ENCODE measurements at places on chromosomes 4 and X. TPM values are rescaled to one million over a fixed set of nuclear protein-coding genes. Genes with fewer than 3 reads are reported as not detected.

AMOT gene
- 2.5 TPM for total RNA-seq

- no peak for DNase-seq
Measured at GRCh38 chr4:156346959-156347385, 393.3 kb upstream of the CTSO start.

- no peak for DNase-seq
Measured at GRCh38 chr4:1293531-1293941, 3.8 kb downstream of the MAEA start.

- no peak for DNase-seq
Measured at GRCh38 chr4:73477176-73477575, 4.4 kb upstream of the AFM start.

TMEM144 gene
- total RNA-seq, result 2.7 TPM

GRCh38 chr4:104966349-104967033 is 180.2 kb upstream of the TET2 start:
- DNase-seq, result no peak

DNA sequence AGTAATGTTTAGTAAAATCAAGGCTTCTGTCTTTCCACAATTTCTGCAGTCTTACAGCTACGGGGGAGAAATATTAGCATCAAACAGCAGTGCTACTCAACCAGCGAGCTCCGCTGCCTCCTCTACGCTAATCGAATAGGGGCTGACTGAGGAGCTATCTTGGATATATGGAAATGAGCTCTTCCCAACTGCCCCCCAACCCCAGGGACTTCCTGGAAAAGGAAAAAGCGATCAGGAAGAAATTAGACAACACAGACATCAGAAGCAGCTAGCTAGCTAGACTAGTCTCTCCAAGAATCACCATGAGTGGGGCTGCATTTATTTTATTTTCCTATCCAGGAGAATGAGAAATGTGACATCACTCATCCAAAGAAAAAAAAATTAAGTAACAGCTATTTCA is 7.6 kb downstream of the NKX6-1 start:
- DNase-seq, result no peak

GRCh38 chr4:133324491-133324890 is 175.4 kb downstream of the PCDH10 start:
- no peak for DNase-seq

GRCh38 chrX:40449396-40449795 is 131.4 kb upstream of the ATP6AP2 start:
- DNase-seq, result no peak

DNA sequence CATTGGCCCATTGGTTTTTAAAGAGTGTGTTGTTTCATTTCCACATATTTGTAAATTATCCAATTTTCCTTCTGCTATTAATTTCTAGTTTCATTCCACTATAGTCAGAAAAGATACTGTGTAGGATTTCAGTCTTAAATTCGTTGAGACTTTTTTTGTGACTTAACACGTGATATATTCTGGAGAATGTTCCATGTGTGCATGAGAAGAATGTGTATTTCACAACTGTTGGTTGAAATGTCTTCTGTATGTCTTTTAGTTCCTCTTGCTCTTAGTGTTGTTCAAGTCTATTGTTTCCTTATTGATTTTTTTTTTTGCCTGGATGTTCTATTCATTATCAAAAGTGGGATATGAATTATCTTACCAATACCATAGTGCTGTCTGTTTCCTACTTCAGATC is 606.9 kb downstream of the RPA4 start:
- no peak for DNase-seq

REPS2 gene
- total RNA-seq, result 2.8 TPM

HELT gene
- total RNA-seq, result not detected

ETDA gene
- total RNA-seq, result not detected

WFS1 gene
- 199 TPM for total RNA-seq

DNA sequence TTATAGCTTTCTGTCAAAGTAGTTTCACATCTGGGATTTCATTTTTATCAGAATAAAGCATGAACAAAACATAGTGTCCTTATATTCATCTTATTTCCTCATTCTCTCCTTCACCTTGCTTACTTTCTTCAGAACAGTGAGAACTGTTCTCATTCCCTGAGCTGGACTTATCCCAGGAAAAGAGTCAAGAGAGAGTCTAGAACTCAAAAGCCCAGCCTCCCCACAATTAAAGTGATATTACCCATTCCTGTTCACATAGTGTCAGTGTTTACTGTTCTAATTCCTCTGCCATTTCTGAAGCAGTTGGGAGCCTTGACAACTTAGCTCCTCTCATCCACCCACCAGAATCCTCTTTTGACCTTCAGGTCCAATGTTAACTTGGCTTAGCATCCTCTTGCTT is 42.9 kb downstream of the RASSF6 start:
- DNase-seq, result no peak

GRCh38 chr4:81421346-81422218 is 50.1 kb downstream of the RASGEF1B start:
- DNase-seq, result no peak

FAM53A gene
- 7.8 TPM for total RNA-seq

DNA sequence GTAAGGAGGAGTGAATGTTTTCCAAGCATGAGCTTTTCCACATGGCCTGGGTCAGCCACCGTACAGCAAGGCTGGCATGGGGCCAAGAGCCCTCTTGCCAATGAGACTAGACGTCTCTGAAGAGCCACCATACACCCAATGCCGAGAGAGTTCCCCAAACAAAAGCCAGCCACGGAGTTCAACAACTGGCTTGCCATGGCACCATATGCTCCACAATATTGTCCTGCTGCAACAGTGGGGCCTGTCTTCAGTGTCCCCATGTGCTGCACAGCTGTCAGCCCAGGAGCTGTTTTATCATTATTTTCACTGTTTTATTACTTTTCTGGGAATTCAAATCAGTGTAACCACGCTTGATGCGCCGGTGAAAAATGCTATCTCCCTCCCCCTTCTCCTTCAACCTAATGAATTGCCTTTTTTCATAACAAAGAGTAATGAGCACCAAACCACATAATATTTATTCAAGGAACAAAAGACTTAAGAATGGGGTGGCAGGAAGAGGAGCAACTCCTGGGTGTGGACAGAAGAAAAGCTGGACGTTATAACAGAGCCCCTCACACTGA is 18.4 kb downstream of the MAML3 start:
- no peak for DNase-seq

- DNase-seq, result no peak
Measured at GRCh38 chr4:38310446-38311043, 350.3 kb downstream of the PTTG2 start.

GRCh38 chrX:108664701-108665100 is 71.7 kb downstream of the IRS4 start:
- no peak for DNase-seq

GRCh38 chrX:23394421-23394820 is 59.8 kb downstream of the PTCHD1 start:
- no peak for DNase-seq

ANOS1 gene
- total RNA-seq, result 3.3 TPM

RAB41 gene
- total RNA-seq, result not detected

NKX6-1 gene
- 0.47 TPM for total RNA-seq

DNA sequence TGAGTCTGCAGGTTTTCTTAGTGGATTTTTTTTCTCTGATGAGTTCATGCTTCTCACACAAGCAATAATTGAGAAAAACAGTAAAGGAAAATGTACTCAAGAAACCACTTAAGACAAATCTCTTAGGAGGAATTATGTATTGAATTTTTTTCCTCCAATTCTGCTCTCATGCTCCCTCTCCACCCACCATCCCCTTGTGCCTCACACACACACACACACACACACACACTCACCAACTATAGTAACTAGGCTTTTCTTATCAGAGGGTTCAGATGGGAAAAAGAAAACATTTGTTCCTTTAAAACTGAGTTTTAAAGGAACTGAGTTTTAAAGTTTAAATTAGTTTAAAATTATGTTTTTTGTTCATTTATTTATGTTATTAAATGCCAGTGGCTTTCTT is 47.0 kb upstream of the ANXA10 start:
- no peak for DNase-seq

FHDC1 gene
- total RNA-seq, result 0.88 TPM

DNA sequence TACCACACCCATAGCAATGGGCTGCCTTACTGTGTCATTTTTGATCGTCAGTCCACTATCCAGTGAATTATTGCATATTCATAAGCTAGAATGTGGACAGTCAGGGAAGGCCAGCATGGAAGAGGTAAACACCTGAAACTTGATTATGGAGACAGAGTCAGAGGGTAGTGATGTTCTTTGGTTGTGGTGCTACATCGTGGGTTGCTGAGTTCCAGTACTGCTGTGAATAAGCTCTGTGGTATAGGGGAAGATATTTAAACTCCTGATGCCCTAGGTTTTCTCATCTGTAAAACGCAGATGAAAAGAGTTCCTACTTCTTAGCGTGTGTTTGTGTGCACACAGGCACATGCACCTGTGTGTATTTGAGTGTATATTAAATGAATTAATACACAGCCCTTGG is 69.9 kb downstream of the CPE start:
- DNase-seq, result no peak

DNA sequence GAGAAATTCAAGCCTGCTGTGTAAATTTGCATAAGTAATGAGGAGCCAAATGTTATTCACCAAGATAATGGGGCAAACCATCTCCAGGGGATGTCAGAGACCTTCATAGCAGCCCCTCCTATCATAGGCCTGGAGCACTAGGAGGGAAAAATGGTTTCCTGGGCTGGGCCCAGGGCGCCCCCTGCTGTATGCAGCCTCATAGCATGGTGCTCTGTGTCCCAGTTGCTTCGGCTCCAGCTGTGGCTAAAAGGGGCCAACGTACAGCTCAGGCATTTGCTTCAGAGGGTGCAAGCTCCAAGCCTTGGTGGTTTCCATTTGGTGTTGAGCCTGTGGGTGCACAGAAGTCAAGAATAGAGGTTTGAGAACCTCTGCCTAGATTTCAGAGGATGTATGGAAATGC is 859.3 kb downstream of the RPA4 start:
- DNase-seq, result no peak

- DNase-seq, result no peak
Measured at GRCh38 chr4:39029752-39030694, 2.2 kb downstream of the TMEM156 start.

DNA sequence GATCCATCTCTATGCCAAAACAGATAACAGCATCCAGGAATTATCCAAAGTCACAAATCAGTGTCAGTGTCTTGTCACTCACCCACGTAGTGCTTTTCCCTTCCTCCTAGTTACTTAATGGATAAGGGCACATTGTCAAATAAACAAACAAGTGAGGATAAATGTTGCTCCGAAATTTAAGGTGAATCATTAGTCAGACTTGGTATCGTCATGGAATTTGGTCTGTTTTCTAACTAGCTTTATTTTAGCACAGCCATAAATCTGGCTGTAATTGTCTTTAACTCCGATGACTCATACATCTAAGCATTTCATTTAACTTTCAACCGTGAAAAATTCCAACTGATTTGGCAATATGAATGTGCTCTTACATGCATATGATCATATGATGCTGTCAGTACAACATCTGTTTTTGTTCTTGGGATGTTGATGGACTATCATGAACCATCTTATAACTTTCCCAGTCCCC is 83.3 kb downstream of the SNCA start:
- DNase-seq, result peak; percentile 97

GRCh38 chr4:141642063-141642462 is 5.7 kb downstream of the IL15 start:
- DNase-seq, result no peak

GPC4 gene
- total RNA-seq, result 3.7 TPM

FAM236D gene
- total RNA-seq, result not detected

Measured in glomerular endothelial cell (primary cell).